ENCODE measurements at places on chromosomes 3 and 15. TPM values are rescaled to one million over a fixed set of nuclear protein-coding genes. Genes with fewer than 3 reads are reported as not detected.

The NUP210 gene
- 2.2 TPM for total RNA-seq

The C3orf22 gene
- not detected for total RNA-seq

The STAC gene
- 4.2 TPM for total RNA-seq

The RARB gene
- total RNA-seq, result 16.6 TPM

The GRAMD1C gene
- total RNA-seq, result 0.63 TPM

The LRTM1 gene
- total RNA-seq, result not detected

The KNSTRN gene
- total RNA-seq, result 3.3 TPM

The WDR76 gene
- total RNA-seq, result 2.9 TPM
